ENCODE measurements at places on chromosomes 2 and 18.

DNA sequence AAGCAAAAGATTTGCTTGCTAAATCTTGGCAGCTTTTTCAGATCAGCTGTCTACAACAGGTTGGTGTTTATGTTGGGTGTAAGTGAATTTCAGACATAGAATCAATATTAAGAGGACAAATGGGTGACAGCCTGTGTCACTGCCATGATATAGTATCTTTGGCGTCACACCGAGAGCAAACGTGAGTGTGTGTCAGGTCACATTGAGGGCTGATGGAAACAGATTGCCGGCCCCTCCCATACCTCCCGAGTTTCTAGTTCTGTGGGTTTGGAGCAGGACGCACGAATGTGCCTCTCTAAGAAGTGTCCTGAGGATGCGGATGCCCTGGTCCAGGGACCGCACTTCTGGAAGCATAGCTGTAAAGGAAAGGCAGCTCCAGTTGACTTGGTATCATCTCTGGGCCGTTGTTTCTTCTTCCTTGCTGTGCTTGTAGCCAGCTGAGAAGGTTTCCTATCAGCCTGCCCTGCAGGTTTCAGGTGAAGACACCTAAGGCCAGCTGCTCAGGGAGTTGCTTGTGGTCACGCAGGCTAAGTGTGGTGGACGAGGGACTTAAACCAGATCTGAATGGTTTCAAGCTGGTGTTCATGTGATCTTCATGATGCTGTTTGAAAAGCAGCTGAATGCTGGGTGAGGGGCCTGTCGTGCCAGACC is 6.4 kb downstream of the AGAP1 start:
- DNase-seq = no peak

GRCh38 chr2:176151442-176152287 is at the start of gene HOXD4:
Gene HOXD4, plus strand, starts transcription at chr2:176151550. Its CDS starts 84 bp downstream, at chr2:176151634.
- no peak for DNase-seq

- DNase-seq = no peak
Measured at GRCh38 chr2:174570318-174570958, 27.2 kb downstream of the WIPF1 start.

GRCh38 chr2:137048455-137048854 is 283.1 kb downstream of the THSD7B start:
- DNase-seq = no peak

DNA sequence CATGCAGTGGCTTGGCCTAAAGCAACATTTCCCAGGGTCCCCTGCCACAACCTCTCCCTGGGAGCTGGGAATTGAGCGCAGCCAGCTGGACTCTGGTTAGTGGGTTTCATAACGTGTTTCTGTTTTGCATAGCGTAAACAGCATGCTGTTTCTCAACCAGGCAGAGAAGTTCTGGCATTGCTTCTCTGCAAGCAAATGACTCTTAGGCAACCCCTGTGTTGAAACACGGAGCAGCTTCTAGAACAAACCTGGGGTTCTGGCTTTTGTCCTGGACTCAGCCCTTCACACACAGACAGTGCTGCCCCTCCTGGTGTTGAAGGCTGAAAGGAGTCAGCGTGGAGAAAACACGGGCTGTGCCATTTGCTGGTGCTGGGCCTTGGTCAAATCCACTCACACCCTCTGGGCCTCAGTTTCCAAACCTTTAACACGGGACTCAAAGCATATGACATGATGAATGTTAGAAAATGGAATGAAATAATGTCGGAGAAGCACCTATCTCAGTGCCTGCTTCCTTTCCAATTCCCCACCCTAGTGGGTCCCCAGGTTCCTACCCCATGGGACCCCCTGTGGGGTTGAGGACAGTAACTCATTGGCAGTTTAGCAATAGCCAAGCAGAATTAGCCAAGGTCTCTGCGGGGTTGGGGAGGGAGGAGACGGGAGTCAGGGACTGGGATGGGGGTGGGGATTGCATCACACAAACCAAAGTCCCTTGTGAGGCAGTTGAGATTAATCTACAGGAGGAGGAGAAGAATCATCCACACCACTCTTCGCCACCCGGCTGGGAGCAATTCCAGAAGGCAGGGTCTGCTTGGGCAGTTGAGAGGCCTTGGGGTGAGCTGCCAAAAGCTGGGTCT is 30.2 kb upstream of the IL1R2 start:
- no peak for DNase-seq

DNA sequence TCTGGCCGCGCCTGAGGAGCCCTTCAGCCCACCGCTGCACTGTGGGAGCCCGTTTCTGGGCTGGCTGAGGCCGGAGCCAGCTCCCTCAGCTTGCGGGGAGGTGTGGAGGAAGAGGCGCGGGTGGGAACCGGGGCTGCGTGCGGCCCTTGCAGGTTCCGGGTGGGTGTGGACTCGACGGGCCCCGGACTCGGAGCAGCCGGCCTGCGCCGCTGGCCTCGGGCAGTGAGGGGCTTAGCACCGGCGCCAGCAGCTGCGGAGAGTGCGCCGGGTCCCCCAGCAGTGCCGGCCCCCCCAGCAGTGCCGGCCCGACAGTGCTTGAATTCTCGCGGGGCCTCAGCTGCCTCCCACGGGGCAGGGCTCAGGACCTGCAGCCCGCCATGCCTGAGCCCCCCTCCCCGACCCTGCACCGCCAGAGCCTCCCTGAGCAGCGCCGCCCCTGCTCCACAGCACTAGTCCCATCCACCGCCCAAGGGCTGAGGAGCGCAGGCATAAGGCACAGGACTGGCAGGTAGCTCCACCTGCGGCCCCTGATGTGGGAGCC is 534.2 kb downstream of the ZNF804A start:
- DNase-seq = no peak

DNA sequence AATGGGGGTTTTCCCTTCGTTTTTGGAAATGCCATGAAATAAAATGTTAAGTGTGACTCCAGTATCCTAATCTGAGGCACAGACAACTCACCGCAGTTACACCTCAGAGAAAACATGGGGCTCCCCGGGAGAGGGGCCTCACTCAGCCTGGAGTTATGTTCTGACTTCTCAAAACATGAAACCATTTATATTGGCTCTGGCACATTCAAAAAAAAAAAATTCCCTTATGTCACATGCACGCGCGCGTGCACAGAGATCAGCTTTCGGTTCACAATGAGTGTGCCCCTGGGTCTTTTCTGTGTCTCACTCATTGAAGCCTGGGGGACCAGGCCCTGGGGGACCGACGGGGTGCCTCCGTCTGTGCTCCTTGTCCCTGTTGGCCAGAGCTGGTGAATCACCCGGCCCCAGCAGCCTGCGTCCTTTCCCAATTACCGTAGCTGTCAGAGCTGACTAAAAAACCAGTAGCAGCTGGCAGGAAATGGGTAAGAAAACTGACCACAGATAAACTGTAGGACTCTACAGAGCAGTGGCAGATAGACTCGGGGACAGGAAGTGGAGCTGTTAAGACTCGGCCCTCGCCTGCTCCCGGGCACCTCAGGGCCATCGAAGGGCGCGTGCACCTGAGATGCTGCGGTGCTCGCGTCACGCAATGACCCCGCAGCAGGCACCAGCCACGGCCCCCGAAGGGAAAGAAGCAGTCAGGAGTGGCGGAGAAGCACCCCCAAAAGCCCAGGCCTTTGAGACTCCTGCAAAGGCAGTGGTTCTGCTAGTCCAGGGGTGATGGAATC is 138.3 kb upstream of the ID2 start:
- peak; percentile 64 for DNase-seq

GRCh38 chr18:13621886-13622619 is 104.3 kb downstream of the FAM210A start:
- DNase-seq = no peak

GRCh38 chr2:1781291-1782080 is 37.2 kb upstream of the PXDN start:
- DNase-seq = no peak

DNA sequence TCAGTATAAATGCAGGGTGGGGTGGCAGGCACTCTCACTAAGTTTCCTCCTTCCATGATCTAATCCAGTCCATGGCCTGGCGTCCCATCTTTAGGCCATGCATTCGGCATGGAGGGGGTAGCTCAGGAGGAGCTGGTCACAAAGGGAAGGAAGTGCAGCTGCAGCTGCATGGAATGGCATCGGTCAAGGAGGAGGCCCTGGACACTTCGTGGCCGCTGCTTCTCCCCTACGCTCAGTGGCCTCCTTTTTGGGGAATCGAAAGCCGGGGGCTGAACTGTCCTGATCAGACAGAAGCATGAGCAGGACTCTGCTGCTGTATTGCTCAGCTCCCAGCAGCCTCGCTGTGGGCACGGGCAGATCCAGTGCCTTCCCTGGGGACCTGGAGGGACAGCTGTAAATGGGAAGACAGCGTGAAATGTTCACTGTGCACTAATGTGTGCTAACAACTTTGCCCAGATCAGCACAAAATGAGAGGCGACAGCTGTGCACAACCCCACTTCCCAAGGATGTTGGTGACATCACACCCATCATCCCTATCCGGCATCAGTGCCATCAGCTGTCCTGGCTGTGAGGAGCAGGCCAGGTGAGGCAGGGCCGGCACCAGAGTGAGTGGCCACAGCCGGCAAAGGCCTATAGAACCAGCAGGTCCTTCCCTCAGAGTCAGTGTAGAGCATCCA is 520.1 kb upstream of the RAB6C start:
- no peak for DNase-seq

DNA sequence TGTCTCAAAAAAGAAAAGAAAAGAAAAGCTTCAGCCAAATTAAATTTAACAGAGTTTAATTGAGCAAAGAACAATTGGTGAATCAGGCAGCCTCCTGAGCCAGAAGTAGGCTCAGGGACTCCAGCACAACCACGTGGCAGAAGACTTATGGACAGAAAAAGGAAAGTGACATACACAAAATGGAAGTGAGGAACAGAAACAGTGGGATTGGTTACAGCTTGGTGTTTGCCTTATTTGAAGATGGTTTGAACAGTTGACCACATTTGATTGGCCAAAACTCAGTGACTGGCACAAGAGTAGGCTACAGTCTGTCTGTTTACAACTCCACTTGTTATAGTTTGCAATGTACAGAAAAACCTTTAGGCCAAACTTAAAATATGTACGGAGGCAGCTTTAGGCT is 83.1 kb downstream of the SOCS6 start:
- DNase-seq = no peak

DNA sequence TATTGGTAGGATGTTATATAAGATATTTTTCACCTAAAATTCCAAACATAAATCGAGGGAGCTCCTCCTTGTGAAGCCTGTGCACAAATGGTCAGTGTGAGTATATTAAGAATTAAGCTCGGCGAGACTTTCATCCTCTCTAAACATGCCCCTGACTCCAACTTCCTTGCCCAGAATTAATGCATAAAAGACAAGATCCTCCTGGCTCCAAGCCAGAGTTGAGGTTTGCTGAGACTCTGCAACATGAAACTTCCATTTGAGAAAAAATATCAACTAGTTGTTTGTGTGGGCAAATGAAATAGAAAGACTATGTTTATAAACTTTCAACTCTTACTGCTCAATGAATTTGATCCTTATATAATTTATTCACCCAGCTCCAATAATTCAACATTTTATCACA is 68.1 kb downstream of the CCDC178 start:
- no peak for DNase-seq

- DNase-seq = no peak
Measured at GRCh38 chr18:32847691-32848090, 74.9 kb upstream of the KLHL14 start.

DNA sequence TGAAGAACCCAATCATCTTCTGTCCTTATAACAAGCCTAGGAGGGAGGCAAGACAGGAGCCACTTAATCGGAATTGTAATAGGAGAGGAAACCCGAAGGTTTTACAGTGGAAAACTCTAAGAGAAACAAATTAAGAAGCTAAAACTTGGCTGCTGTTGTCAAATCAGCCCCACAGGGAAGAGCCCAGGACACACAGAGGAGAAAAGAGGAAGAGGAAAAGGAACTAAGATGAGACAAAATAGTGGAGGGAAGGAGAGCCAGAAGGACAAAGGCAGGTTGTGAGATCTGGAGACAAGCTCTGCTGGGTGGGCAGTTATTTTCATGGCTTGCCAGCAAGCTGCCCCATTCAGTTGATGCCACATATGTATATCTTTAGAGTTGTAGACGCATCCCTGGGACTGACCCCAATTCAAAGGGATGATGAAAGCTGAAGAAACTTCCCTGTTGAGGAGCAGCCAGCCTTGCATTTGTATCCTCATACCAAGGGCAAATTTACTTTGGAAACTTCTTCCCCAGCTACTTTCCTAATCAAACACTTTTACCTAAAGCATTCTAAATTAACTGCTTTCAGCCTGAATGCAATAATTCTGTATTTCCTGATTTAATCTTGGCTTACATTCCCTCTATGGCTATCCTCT is 499.8 kb upstream of the MEIS1 start:
- no peak for DNase-seq

DNA sequence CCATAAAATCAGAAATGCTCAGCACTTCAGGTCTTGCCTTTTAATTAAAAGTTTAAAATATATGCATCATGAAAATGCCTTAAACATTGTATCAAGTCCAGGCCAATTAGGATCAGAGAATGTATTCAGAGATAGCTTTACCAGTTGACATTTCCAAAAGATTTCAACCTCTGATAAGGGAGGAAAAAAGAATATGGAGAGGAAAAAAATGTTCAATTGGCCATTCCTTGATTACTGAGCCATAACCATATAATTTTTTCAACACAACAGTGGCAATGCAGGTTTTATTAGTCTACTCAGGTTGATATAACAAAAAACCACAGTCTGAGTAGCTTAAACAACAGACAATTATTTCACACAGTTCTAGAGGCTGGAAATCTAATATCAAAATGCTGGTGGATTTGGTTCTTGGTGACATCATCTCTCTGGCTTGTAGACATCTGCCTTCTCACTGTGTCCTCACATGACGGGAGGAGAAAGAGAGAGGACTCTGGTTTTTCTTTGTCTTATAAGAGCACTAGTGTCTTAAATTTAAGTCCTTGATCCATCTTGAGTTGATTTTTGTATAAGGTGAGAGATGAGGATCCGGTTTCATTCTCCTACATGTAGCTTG is 111.9 kb downstream of the IRS1 start:
- DNase-seq = no peak

- no peak for DNase-seq
Measured at GRCh38 chr2:74632209-74632938, 15.8 kb downstream of the M1AP start.

GRCh38 chr2:903223-903900 is 47.3 kb upstream of the SNTG2 start:
- no peak for DNase-seq

GRCh38 chr2:96156011-96156820 is 11.0 kb upstream of the DUSP2 start:
- no peak for DNase-seq

GRCh38 chr18:13392899-13393298 is 174.3 kb downstream of the LDLRAD4 start:
- no peak for DNase-seq
